EL (cell line): ENCODE measurements at places on chromosomes 1 and 21.

GRCh38 chr21:42682661-42683210, 29.3 kb downstream of the PDE9A start:
- no peak for DNase-seq

- DNase-seq: no peak
Observed at GRCh38 chr1:107870696-107871095, 94.3 kb downstream of the VAV3 start.

- no peak for DNase-seq
Observed at GRCh38 chr1:203778146-203778545, 13.2 kb downstream of the LAX1 start.

- DNase-seq: no peak
Observed at GRCh38 chr1:41277371-41277975, 35.4 kb upstream of the SCMH1 start.

- DNase-seq: peak; percentile 67
Observed at GRCh38 chr1:204398197-204399125, 13.2 kb downstream of the PPP1R15B start.

- DNase-seq: peak; percentile 62
Observed at GRCh38 chr1:77900687-77901293, 12.4 kb downstream of the NEXN start.
